ENCODE measurements at places on chromosomes 7 and 10.

DNA sequence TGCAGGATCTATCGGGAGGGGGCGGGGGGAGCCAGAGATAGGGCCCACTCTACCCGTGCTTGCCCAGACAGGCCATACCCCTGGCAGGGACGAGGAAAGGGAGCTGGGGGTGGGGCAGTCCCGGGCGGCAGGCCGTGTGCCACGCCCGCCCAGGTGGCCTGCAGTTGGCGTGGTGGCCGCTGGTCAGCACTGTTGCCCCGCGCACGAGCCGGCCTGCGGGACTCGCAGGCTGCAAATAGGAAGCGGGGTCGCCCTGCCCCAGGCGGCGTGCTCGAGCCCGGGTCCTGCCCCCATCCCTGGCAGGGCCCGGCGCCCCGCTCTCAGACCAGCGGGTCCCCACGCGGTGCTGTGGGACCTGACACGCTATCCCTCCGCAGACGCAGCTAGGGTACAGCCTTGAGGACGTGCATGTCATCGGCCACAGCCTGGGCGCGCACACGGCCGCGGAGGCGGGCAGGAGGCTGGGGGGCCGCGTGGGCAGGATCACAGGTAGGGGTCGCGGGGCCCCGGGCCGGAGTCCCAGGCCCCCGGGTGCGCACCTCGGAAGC lies 6.7 kb downstream of the PNLIPRP2 start:
- DNase-seq, result peak; percentile 52

- DNase-seq, result no peak
These were observed 769.9 kb downstream of the MAGI2 start for GRCh38 chr7:78683566-78683965.

GRCh38 chr10:113493882-113494301 lies 59.0 kb upstream of the HABP2 start:
- no peak for DNase-seq

DNA sequence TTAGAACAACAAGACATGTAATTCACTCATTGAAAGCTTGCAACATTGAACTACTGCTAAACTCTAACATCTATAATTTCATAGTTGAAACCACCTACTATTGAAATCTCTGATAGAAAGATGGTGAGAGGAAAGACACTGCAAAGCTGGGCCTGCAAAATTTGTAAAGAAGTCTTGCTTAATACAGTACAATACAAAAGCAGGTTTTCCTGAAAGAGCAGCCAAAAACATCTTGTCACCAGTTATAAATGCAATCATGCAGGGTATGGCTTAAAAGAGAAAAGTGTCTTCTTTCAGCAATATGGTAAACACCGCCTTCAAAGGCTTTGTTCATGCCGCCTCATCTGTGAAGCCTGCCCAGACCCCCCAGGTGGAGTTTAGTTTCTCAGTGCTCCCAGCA lies 109.2 kb downstream of the ANK3 start:
- DNase-seq, result no peak

DNA sequence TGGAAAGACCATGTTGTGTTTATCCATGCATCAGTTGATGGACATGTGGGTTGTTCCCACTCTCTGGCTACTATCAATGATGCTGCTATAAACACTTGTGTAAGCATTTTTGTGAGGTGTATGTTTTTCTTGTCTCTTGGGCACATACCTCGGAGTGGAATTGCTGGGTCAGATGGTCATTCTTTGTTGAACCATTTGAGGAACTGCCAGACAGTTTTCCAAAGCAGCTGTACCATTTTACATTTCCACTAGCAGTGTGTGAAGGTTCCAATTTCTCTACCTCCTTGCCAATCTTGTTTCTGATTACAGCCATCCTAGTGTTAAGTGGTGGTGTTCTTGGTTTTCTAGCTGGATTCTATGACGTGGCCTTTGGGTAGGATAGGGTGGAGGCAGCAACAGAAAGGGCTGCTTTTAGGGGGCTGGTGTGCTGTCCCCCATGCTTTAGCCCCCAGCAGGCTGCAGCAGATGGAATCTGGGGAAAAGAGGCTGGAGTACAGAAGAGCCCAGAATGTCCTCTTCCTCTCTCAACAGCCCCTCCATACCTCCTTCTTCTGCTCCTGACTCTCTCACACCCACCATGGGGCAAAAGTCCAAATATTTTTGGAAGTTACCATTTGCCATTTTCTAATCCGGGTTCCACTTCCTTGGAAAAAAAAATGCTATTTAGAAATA lies 352.7 kb downstream of the FRMD4A start:
- DNase-seq, result no peak

DNA sequence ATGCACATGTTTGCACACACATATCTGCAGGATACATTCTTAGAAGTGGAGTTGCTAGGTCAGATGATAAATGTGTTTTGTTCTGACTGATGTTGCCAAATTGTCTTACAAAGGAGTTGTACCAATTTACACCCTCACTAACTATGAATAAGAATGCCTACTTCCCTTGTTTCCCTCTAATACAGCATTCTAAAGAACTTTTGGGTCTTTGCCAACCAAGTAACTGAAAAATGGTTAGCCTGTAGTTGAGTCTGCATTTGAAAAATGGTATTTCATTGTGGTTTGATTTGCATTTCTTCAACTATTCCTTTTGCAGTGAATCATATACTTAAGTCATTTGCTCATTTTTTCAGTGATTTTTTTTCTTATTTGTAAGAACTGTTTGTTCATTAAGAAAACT lies 48.4 kb downstream of the TMEM26 start:
- no peak for DNase-seq

DNA sequence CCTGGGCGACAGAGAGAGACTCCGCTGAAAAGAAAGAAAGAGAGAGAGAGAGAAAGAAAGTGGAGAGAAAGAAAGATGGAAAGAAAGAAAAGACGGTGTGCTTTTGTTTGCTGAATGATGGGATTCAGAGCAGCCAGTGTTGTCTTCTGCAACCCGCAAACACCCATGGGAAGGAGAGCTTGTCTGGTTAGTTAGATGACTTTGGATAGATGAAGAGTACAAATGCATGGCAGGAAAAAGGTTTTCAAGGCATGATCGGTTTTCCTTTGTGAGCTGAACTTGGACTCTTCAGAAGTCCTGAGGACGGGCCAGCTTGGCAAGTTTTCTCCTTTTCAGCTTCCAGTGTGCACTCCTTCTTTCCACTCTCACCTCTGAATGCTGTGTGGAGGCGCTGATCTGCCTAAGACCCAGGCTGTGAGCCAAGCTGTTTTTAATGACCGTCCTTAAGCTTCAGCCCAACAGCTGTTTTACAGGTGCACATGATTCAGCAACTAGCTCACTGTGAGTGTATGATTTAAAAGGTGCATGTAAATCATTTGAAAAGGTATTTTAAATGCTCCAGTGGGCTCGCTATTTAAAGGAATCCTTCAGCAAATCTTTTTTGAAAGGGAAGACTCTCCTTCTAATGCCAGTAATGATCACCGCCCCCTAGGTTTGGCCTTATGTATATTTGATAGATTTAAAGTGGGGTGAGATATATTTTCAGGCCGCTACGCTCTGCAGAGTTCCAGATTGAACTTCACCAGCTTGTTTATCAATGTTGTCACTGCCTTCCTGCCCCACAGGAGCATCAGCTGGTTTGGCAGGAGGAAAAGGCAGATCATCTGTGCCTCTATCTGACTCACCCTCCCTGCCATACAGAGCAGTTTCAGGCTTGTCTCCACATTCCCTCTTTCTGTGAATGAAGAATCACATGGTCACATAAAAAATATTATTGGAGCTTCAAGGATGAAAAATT lies 115.0 kb downstream of the PLXDC2 start:
- DNase-seq, result no peak

- DNase-seq, result no peak
These were observed 229.8 kb downstream of the DNAJB6 start for GRCh38 chr7:157566631-157567006.

- no peak for DNase-seq
These were observed 16.5 kb downstream of the RGR start for GRCh38 chr10:84261236-84261915.

- DNase-seq, result no peak
These were observed 10.3 kb downstream of the MNX1 start for GRCh38 chr7:156999958-157000726.
